ENCODE measurements at places on chromosomes 1 and 21.

DNA sequence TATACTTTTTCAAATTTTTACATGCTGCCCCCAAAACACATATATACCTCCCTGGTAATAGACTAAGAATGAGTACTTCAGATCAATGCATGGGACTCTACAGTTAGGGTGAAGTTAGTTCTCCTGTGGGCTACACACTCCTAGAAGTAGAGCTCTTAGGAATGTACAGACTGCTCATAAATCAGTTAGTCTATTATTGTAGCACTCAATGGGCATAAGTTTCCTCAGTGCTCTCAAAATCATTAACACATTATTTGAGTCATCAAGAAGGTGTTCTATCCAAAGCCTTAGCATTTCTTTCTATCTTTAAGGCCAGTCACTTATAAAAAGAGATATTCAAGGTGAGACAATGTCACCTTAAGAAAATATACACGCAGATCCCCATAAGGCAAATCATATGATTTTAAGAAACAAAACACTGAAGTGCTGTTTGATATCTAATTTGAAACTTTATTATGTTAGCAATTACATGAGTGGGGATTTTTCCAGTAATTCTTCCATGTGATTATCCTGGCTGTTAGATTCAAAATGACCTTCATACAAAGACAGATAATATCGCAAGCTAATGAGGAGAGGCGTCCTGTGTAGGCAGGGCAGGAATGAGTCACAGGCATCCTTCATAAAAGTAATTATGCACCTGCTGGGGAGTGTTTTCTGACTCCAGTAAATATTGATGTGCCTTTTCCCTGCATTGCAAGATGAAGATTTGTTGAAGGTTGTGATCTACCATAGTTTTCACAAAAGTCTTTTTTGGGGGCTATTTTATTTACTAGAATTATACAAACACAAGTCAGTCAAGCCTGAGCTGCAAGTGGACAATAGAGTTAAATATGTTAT lies 167.2 kb upstream of the ATP1B1 start:
- no peaks in the 10 kb centered on the region for H3K36me3 ChIP-seq
- peak; percentile 59 for DNase-seq
- H3K27me3 ChIP-seq, result no peaks in the 10 kb centered on the region
- H3K27ac ChIP-seq, result peak overlapping the region; percentile 72

DNA sequence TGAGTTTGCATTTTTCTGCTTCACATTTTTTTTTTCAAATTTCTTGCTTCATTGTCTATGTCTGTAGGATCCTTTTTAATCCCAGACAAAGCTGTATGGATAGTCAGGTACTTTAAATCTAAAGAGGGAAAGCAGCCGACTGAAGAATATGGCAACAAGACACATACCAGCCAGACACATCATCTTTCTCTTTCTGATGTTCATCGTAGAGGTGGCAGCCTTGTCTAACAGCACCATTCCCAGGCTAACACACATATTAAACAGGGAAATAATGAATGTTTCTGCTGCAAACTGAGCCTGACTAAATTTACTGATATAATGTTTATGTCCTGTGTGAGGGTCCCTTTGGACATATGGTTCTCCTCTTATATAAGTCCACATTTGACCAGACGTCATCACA lies 3.7 kb upstream of the TEKT2 start:
- H3K27ac ChIP-seq, result no peak overlapping the region
- H3K36me3 ChIP-seq, result no peaks in the 10 kb centered on the region
- no peak for DNase-seq
- no peaks in the 10 kb centered on the region for H3K27me3 ChIP-seq

DNA sequence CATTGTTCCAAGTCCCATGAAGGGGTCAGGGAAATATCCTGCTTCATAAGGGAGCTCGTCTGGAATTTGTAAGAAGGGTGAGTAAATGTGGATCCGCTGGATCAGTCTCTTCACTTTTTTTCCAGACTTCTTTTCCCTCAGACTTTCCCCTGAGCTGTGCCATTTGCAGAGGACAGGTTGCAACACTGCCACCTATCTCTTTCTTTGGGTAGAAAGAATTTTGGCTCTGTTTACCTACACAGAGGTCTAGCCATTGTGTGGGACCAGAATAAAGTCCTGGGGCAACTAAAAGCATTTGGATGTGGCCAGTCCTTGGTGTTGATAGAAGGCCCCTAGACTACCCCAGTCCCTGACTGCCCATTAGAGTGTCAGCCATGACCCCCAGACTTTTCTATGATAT lies 1146.7 kb upstream of the PRMT6 start:
- H3K4me3 ChIP-seq, result no peak overlapping the region
- no peak for DNase-seq
- H3K27ac ChIP-seq, result no peak overlapping the region
- H3K27me3 ChIP-seq, result no peaks in the 10 kb centered on the region

DNA sequence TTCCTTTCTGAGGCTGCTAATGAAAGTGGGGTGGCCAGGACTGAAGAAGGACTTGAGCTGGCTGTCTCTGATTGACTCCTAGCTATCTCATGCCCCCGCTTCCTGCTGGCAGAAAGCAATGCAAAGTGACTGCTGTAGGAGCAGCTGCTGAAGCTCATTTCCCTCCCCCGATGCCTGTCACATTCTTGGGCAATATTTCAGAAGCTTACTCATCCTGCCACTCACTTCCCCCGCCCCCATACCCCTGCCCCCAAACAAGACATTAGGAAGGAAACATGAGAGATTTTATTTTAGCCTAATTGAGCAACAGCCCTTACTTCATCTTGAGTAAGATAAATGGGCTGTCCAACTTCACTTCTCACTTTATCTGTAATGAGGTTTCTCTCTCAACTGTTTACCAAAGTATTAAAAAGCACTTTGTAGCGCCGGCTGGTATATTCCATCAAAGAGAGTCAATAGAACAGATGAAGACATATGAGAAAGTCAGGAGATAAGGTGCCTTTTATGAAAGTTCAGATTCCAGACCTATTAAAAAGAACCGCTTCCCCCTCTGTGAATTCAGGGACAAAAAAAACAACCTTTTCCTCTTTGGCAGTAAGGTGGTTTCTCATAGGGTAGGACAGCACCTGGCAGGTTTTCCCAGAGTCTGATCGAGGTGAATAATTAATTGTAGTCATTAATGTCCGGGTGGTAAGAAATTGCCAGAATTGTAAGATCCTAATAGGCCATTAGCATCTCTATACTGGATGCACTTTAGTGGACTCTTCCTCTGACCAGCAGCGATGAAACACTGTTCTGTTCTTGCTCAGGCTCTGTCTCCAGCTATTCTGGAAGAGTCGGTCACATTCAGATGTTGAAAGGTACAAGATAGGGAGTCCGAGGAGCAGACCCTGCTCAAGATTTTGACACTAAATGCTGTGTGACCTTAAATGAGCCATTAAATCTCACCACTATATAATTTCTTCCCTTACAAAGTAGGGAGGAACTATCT lies 70.2 kb downstream of the SH3GLB1 start:
- no peak overlapping the region for H3K4me3 ChIP-seq
- peak; percentile 84 for DNase-seq
- peak overlapping the region; percentile 83 for H3K27ac ChIP-seq
- no peaks in the 10 kb centered on the region for H3K36me3 ChIP-seq
- H3K4me1 ChIP-seq, result peaks cover 21% of the 10 kb centered on the region

DNA sequence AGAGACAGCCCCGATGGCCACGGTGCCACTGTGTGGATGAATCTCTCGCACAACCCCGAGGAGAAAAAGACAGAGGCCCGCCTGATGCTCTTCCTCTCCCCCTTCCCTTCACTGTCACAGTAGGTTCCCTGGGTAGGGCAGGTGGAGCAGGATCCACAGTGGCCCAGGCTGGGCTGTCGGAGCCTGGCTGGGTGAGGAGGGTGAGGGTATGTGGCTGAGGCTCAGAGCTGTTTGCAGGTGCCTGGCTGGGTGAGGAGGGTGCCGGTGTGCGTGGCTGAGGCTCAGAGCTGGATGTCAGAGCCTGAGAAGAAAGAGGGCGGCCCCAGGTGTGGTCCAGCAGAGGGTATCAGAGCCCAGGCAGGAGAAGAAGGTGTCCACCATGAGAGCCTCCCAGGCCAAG lies 2.7 kb downstream of the CFAP74 start:
- H3K4me3 ChIP-seq, result no peak overlapping the region
- H3K36me3 ChIP-seq, result no peaks in the 10 kb centered on the region
- H3K27ac ChIP-seq, result no peak overlapping the region

DNA sequence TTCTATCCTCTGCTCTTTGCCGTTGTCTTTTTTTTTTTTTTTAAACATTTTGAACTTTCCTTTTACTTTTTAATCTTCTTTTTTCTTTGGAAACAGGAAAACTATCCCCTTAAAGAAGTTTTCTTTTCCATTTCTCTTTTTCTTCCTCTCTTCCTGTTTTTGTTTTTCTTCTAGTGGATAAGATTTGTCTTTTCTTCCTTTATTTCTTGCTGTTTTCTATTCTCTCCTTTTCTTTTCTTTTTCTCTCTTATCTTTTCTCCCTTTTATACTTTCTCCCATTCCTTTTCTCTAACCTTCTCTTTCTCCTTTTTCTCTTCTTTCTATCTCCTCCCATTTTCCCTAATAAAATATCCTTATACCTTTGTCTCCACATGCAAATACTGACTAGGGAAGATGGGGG lies 46.2 kb downstream of the PEX14 start:
- no peaks in the 10 kb centered on the region for H3K36me3 ChIP-seq
- H3K4me1 ChIP-seq, result peaks cover 17% of the 10 kb centered on the region
- no peak overlapping the region for H3K27ac ChIP-seq
- no peaks in the 10 kb centered on the region for H3K27me3 ChIP-seq
- no peak for DNase-seq

- H3K27ac ChIP-seq, result no peak overlapping the region
- H3K36me3 ChIP-seq, result no peaks in the 10 kb centered on the region
- peak; percentile 22 for DNase-seq
Measured at GRCh38 chr1:189619682-189620332, 857.9 kb downstream of the BRINP3 start.

DNA sequence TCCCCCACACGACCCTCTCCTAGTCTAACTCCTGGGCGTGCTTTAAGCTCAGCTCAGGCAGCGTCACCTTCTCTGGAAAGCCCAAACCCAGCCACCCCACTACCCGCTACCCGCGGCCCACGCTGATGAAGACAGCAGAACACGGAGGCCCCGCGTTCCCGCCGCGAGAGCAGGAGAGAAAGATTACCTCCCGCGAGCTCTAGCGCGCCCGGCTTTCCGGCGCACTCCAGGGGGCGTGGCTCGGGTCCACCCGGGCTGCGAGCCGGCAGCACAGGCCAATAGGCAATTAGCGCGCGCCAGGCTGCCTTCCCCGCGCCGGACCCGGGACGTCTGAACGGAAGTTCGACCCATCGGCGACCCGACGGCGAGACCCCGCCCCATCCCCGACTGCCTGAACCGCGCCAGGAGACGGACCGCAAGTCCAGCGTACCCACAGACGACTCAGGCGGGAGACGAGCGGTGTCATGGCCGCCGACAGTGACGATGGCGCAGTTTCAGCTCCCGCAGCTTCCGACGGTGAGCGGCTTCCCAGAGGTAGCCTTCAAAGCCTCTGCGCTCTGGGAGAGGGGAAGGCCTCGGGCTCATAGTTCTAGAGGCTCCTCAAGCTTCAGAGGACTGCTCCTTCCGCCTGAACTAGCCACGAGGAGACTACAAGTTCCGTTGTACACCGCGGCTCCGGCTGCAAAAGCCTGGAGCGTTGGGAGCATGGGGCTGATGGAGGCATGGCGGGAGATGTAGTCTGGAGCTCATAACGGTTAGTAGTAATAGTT lies at the start of the genes MUTYH and TOE1:
TSS of gene MUTYH (minus strand) at position 652 of the 770 bp plus-strand sequence. CDS start 5,935 bp downstream, outside the sequence.
TSS of gene TOE1 (plus strand) at position 382 of the 770 bp plus-strand sequence. CDS start at position 465, 83 bp downstream.
- peak within 1 kb of the TSS; percentile 63 for H3K4me3 ChIP-seq
- H3K27ac ChIP-seq, result peak within 1 kb of the TSS; percentile 97
- no peaks in the 10 kb centered on the region for H3K36me3 ChIP-seq
- H3K4me1 ChIP-seq, result peaks cover 32% of the 10 kb centered on the region
- H3K27me3 ChIP-seq, result no peaks in the 10 kb centered on the region

DNA sequence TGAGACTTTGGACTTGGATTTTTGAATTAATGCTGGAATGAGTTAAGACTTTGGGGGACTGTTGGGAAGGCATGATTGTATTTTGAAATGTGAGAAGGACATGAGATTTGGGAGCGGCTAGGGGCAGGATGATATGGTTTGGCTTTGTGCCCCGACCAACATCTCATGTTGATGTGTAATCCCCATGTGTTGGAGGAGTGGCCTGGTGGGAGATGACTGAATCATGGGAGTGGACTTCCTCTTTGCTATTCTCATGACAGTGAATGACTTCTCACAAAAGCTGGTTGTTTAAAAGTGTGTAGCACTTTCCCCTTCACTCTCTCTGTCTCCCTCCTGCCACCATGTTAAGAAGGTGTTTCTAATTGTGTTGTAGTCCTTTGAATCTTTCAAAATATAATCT lies 9.3 kb upstream of the PHGDH start:
- H3K4me3 ChIP-seq, result no peak overlapping the region
- H3K27ac ChIP-seq, result no peak overlapping the region
- DNase-seq, result no peak
- H3K27me3 ChIP-seq, result no peaks in the 10 kb centered on the region
- no peaks in the 10 kb centered on the region for H3K4me1 ChIP-seq

DNA sequence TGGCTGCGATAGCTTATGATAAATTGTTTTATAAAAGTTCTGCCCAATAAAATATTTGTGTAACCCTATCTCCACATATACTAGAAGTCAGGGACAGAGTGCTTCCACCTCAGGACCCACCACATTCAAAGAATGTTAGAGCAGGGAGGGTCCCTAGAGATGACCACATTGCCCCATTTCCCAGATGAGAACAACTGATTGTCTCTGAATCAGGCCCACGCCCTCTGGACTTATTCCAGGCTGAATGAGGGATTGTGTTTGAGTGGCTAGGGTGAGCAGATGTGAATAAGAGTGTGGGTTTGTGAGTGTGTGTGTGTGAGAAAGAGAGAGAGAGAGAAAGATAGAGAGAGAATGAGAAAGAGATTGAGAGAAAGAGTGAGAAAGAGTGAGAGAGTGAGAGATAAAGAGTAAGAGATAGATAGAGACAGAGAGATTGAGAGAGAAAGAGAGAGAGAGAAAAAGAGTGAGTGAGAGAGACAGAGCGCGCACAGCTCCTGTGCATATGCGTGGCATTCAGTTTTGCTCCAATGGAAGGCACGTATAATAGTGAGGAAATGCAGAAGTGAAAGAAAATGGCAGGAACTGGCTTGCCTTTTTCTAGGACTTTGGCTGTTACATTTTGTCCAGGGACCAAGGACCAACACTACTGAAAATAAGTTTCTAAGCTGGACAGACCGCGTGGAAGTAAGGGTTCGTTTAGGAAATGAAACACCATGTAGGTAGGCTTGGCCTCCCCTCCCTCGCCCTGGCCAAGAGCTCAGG lies 94.1 kb downstream of the ABCA4 start:
- no peak for DNase-seq
- no peaks in the 10 kb centered on the region for H3K36me3 ChIP-seq
- H3K4me1 ChIP-seq, result peaks cover 2% of the 10 kb centered on the region
- no peak overlapping the region for H3K4me3 ChIP-seq
- no peak overlapping the region for H3K27ac ChIP-seq
- no peaks in the 10 kb centered on the region for H3K27me3 ChIP-seq

- peak; percentile 18 for DNase-seq
- no peaks in the 10 kb centered on the region for H3K4me1 ChIP-seq
- H3K27me3 ChIP-seq, result peaks cover 33% of the 10 kb centered on the region
- no peak overlapping the region for H3K27ac ChIP-seq
- no peak overlapping the region for H3K4me3 ChIP-seq
Measured at GRCh38 chr1:37362594-37363385, 111.6 kb upstream of the ZC3H12A start.

All from hepatocyte (in vitro differentiated cells).